ENCODE measurements at places on chromosomes 13 and 19.

DNA sequence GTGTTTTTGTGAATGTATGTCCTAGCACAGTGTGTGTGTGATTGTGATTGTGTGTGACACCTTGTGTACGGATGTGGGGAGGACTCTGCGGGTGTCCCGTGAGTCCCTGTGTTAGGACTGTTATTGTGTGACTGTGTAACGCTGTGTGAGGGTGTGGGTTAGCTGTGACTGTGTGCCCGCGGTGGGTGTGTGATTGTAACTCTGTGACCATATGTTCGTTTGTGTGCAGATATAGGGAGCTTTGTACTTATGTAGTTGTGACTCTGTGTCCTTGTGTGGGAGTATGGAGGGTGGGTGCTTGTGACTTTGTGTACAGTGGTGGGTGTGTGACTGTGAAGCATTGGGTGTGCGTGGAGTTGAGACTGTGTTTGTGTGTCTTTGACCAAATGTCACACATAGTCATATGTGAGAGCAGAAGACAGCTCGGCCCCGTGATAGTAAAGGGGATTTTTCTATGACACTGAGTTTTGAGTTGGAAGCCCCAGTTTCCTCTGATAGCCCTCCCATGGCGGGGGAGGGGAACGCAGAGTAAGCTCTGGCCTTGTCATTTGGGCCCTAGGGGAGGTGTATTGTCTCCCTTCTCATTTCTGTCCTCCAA, 949 bp upstream of the ZNF260 start:
- DNase-seq: no peak

DNA sequence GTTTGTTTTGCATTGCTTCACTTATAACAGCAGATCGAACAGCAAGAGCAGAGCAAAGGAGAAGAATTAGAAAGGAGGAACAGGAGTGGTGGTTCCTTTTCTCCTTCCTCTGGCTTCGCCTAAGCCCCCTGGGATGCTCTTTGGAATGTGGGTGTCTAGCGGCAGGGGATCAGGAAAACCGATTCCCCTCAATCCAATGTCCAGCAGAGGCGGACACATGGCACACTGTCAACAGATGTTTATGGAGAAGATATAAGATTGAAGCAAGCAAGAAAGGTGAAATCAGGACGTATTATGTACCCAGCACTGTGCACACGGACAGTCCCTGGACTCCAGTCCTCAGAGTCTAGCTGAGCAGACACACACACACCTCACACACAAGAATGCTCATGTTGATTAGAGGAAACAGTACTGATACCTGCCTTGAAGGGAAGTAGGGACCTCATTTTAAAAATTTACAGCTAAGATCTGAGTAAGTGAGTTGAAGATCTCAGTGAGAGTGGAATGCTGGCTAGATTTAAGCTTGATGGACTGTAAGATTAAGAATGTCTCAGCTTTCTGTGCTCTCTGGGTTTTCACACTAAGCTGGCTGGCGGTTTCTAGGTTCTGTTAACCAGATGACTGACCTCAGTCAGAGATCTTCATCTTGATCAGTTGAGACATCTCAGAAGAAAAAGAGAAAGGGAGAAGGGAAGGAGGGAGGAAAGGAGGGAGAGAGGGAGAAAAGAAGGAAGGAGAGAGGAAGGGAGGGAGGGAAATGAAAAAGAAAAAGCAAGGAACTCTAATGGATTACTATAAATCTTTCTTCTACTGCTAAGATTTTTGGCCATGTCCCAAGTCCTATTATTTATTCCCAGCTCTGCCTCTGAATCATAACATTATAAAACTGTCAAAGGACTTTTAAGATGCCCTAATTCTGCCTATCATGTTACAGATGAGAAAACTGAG, 44.8 kb downstream of the FLT1 start:
- no peak for DNase-seq

DNA sequence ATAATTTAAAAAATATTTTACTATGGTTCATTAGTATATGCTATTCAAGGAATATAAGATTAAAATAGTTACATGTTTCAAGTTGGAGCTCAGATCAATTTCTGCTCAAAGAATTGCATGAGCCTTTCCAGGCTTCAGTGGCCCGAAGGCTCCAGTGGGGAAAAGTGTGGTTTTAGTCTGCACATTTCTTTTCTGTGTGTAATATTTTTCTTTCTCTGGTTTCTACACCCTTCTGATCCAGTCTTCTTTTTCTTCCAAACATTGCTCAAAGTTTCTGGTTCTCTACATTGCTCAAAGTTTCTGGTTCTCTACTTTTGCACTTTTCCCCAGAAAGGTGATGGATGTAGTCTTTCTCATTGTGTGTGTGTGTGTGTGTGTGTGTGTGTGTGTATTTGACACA, 64.7 kb upstream of the OXGR1 start:
- DNase-seq: no peak

GRCh38 chr19:11721681-11722080, 17.1 kb downstream of the ZNF823 start:
- DNase-seq: no peak

DNA sequence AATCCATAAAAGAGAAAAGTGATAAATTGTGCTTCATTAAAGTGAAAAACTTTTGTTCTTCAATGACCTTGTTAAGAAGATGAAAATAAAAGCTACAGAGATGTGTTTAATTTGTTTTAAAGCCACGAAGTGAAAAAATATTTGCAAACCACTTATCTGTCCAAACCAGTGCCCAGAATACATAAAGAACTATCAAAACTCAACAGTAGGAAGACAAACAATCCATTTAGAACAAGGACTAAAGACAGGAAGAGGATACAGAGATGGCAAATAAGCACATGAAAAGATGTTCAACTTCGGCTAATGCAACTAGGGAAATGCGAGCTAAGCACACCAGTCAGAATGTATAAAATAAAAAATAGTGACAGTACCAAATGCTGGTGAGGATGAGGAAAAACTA, 15.0 kb downstream of the GJB6 start:
- no peak for DNase-seq

DNA sequence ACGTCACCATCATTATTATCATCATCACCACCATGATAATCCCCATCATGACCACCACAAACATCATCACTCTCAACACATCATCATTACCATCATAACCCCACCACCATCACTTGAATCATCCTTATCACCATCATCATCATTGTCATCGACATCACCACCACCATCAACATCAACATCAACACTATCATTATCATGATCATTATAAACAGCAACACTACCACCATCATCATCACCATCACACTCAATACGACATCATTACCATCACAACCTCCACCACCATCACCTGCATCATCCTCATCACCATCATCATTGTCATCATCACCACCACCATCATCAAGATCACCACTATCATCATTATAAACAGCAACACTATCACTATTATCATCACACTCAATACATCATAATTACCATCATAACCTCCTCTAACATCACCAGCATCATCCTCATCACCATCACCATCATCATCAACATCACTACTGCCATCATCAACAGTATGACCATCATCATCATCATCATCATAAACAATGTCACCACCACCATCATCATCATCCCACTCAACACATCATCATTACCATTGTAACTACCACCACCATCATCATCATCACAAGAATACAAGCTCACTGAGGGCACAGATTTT, 78.7 kb downstream of the MBD3L1 start:
- no peak for DNase-seq

DNA sequence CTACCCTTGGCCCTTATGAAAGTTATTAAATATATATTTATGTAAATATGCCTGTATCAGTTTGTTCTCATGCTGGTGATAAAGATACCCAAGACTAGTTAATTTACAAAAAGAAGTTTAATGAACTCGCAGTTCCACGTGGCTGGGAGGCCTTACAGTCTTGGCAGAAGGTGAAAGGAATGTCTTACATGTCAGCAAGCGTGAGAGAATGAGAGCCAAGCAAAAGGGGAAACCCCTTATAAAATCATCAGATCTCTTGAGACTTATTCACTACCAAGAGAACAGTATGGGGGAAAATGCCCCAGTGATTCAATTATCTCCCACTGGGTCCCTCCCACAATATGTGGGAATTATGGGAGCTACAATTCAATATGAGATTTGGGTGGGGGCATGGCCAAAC, 506.0 kb upstream of the ATXN8OS start:
- no peak for DNase-seq

GRCh38 chr19:3478409-3479176, 1.7 kb downstream of the SMIM24 start:
- no peak for DNase-seq

- DNase-seq: no peak
These were observed 7.7 kb downstream of the PGLYRP1 start for GRCh38 chr19:46014941-46015686.

DNA sequence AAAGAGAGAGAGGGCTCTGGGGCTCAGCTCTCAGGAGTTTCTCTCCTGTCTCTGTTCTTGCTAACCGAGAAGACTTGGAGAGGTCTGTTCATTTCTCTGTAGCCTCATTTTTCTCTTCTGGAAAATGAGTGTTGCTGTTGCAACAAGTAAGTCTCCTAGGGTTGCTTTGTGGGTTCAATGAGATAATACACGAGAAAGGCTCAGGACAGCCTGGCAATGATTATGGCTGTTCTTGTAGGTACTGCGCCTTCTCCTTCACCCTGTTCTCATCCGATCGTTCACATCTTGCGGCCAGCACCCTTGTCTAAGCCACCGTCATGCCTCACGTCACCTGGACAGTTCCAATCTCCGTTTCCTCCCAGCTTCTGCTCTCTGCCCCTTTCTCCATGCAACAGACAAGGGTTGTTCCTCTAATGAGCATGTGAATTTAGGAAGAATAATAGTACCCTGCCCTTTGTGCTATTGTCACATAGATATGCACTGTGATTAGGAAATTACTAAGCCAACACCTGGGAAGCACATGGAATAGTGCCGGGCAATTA, 4.2 kb downstream of the C5AR1 start:
- no peak for DNase-seq

All from smooth muscle cell of the brain vasculature (primary cell).